ENCODE measurements at places on chromosomes 6 and 20.

DNA sequence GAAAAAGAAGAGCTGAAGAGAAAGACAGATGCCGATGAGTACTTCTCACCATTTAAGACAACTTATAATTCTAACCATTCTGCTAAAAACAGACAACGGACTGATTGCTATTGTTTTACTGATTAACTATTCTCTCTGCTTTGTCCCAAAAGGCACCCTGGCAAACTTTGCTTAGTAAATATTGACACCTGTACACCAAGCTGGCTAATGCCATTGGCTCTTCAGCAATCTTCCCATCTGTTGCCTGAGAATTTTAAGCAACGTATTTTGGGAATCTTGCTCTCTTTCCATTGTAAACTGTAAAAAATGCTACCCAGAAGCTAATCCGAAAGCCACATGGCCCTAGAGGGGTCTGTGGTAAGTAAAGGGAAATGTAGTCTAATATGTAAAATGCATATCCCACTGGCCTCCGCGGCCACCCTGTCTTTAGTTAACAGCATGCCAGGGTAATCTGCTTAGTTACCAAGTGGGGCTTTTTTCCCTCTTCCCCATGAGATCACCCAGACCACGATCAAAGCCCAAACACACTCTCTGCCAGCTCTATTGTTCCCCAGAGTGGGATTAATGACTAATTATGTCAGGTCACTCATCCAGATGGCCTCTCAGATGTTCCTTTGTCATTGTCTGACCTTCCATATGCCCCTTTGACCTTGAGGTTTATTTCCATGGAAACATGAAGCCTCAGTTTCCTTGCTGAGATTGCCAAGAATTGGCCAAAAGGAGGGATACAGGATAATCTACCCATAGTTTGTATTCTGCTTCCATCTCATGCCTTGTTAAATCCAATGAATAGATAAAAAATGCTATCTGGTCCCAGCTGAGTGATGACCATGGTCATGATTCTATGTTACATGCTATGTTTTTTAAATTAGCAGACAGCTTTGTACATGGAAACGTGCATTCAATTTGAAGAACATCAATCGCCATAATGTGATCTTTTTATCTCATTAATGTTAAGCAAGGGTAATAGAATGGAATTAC, 216.4 kb upstream of the MCHR2 start:
- DNase-seq = no peak

DNA sequence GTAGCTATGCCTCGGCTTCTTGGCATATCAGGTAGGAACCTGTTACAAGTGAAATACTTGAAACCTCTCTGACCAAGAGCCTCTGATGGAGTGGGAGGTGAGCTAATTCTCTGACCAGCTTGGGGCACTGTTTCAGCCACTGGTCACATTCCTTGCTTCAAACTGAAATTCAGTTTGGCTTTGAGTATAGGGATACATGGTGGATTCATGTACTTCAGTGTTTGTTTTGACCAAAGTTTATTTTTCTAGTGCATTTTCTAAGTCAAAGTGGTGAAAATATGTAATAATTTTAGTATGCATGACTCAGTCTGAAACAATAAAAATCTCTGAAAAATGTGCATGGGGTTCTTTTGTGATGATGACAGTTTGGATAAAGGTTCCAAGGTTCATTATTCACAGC, 18.6 kb downstream of the TTPAL start:
- DNase-seq = no peak

GRCh38 chr6:166277018-166277417, 31.2 kb downstream of the PRR18 start:
- DNase-seq = no peak

GRCh38 chr20:19528286-19529030, 229.6 kb upstream of the RIN2 start:
- DNase-seq = no peak

GRCh38 chr20:58614366-58614765, 36.7 kb upstream of the STX16 start:
- no peak for DNase-seq

GRCh38 chr6:119658917-119659316, 309.4 kb upstream of the MAN1A1 start:
- DNase-seq = no peak

GRCh38 chr20:58985656-58986055, 4.6 kb downstream of the NELFCD start:
- no peak for DNase-seq

DNA sequence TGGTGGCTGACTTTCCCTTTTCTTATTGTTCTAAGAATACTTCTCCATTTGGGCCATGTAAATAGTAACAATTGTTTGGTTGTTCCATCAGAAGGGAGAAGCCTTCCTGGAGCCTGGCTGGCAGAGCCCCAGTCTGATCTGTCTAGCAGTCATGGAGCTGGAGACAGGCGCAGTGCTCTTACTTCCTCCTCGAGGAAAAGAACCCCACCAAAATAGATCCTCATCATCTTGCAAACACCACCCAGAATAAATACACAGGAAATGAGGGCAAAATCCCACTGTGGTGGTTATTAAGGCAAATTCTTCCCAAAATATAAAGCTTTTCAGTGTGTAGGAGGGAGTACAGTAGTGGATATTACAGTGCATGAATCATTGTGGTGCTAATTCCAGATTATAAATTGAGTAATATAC, 195.1 kb upstream of the SGK1 start:
- DNase-seq = no peak

- DNase-seq = no peak
These were observed 33.0 kb upstream of the SPDEF start for GRCh38 chr6:34589140-34589539.

DNA sequence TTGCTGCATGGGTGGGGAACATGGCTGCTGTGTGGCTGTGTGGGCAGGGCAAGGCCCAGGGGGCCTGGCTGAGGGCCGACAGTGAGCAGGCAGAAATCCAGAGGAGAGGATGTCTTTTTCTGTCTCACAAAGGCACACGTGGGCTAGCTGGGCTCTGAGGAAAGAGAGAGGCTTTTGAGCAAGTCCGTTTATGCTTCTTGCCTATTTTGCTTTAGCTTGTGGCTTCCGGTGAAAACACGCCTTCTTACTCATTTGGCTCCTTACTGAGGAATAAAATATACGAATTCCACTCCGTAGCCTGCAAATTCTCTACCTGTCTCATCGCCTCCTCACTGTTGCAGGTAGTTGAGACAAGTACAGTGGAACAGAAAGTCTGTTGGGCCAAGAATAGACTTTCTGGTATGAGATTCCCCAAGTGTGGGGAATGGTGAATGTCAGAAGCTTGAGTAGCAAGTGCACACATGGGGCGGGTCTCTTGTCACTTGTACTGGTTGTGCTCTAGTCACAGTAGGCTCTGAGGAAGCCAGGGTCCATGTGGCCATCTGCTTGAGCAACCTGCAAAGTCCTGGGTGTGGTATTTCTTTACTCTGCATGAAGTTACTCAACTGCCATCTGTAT, 28.4 kb downstream of the WRNIP1 start:
- no peak for DNase-seq

DNA sequence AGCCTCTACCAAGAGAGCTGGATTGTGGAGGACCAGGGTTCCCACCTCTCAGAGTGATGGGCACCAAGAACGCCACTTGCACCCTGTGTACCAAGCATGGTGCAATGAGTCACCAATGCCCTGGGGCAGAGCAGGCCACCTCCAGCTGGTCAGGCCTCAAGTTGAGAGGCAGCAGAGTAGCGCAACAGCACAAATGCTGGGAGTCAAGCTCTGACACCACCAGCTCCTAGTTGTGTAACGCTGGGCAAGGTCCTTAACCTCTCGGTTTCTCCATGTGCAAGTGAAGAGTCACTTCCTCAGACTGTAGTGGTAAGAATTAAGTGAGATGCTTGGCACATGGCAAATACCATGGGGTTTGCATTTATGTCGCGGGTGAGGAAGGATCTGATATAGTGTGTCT, 25.6 kb downstream of the GFOD1 start:
- DNase-seq = no peak

GRCh38 chr6:153947808-153948447, 91.1 kb upstream of the OPRM1 start:
- no peak for DNase-seq

DNA sequence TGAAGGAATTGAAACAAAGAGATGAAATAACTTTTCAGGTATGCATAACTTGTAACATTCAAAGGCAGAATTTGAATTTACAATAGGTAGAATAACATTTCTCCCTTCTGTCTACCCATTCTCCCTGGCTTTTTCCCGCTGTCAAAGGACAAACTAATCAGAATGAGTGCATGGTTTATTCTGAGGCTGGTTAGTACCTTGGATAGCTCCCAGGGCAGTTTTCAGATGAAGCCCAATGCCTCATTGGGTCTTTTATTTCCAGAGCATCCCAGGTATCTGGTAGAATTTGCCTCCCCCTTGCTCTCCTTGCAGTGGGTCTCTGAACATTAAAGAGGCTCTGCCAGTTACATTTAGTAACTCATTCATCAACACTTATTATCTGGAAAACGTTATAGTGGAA, 665.5 kb downstream of the BCKDHB start:
- peak; percentile 10 for DNase-seq

GRCh38 chr6:117933471-117933870, 26.4 kb downstream of the SLC35F1 start:
- no peak for DNase-seq

DNA sequence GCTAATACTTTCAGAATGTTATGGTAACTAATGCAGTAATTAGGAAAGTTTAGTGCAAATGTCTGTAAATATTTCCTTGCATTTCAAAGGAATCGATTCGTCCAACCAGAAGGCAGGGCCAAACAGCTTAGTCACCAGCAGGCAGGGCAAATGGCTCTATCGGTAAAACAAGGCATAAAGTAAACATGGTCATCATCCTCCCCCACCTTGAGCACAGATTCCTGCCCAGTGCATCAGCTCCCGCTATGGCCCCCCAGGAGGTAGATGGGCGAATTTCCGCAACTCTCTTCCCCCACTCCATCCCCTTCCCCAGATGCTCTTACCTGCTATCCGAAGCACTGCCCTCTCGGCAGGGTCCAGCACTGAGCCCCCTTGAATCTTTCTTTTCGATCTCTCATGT, 103.8 kb upstream of the BEND6 start:
- DNase-seq = no peak

DNA sequence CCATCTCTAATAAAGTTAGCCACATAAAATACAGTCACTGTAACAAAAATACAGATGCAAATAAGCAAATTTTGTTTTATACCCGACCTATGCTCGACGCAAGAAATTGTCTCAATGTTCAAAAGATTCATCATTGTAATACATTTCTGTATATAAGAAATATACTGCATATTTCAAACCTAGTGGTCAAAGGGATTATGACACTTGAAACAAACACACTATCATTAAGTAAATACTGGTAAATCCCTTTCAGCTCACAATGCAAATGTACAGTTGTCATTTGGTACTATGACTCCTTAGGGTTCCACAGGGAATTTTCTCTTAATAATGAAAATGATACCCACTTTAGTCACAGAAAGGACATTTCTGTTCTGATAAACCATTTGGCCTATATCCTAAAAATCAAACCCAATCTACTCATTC, 2.2 kb downstream of the HIVEP2 start:
- DNase-seq = no peak

DNA sequence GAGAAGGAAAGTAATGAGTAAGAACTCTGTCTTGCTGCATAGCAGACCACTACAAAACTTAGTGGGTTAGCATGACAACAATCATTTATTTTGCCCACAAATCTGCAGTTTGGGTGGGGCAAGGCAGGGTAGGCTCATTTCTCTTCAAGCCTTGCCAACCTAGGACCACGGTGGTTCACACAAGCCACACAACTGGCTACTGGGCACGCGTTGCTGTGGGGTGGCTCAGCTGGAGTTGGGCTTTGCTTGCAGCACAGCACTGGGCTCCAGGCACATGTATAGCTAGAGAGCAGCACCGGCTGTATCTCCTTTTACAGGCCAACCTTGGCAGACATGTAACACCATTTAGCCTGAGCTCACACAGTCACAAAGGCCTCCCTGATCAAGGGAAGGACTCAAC, 4.6 kb upstream of the NXT1 start:
- no peak for DNase-seq

GRCh38 chr6:7249946-7250643, 62.9 kb downstream of the SSR1 start:
- no peak for DNase-seq

- DNase-seq = no peak
These were observed 178.9 kb upstream of the SULF2 start for GRCh38 chr20:47964149-47964548.

GRCh38 chr20:3894796-3895195, 5.6 kb downstream of the PANK2 start:
- no peak for DNase-seq

All from skeletal muscle cell (primary cell).